ENCODE measurements at places on chromosomes 13 and 19.

- peak; percentile 7 for DNase-seq
Observed at GRCh38 chr13:39684531-39685137, 29.2 kb downstream of the COG6 start.

DNA sequence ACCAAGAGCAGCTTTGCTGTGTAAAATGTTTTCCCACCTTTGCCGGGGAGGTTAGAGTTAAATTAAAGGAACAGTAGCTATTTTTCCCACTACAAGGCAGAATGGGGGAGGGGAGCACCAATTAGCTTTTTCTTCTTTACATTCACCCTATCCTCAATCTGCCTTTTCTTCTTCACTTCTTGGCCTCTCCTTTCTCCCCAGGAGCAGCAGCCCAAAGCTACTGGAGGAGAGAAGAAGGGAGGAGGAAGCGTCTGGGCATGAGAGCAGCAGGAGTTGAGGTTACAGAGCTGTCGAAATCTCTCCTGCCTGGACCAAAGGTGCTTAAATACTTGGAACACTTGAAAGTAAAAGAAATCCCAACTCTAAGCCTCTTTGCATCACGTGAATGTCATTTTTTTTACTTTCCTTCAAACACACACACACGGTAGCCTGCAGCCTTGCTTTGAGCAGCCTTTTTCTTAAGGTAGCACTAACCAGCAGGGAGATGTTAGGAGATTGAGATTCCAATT, 39.0 kb upstream of the WASF3 start:
- DNase-seq: no peak

DNA sequence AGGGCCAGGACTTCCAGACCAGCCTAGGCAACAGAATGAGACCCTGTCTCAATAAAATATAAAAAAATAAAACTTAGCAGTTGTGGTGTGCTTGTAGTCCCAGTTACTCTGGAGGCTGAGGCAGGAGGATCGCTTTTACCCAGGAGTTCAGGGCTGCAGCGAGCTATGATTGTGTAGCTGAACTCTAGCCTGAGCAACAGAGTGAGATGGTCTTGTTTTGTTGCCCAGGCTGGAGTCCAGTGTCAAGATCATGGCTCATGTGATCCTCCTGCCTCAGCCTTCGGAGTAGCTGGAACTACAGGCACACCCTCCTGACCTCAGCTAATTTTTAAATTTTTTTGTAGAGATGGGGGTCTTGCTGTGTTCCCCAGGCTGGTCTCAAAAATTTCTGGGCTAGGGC, 4.3 kb upstream of the JUNB start:
- DNase-seq: no peak

DNA sequence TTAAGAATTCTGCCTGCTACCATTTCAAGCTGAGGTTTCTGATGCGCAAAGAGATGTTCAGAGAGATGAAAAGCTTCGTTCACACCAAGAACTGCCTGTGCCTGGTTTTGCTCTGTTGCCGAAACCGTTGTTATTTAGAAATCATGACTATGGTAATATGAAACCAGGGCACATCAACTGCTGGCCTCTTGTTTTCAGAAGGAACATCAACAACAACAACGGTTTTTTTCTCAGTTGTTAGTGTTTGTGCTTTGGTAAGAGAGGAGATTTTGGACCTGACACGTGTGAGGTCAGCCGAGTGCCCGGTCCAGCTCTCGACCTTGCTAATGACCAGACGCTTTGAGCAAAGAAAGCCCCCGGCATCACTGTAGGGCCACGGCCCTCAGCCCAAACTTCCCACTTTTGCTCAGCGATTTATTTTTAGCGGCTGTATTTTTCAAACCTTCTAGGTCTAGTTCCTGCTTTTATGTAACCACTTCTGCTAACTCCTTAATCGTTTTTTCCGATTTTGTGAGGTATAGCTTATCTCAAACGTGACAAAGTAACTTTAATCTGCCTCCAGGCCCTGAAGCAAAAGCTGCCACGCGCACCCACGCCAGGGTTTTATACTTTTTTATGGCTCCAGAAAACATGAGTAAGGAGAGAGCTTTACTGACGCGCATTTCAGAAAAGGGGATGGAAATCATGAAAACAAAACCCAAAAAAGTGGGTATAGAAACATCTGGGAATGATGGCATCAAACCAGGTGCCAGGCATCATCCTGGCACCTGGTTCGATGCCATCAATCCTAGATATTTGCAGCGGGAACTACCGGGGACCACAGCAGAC, 42.0 kb downstream of the KLF2 start:
- no peak for DNase-seq

DNA sequence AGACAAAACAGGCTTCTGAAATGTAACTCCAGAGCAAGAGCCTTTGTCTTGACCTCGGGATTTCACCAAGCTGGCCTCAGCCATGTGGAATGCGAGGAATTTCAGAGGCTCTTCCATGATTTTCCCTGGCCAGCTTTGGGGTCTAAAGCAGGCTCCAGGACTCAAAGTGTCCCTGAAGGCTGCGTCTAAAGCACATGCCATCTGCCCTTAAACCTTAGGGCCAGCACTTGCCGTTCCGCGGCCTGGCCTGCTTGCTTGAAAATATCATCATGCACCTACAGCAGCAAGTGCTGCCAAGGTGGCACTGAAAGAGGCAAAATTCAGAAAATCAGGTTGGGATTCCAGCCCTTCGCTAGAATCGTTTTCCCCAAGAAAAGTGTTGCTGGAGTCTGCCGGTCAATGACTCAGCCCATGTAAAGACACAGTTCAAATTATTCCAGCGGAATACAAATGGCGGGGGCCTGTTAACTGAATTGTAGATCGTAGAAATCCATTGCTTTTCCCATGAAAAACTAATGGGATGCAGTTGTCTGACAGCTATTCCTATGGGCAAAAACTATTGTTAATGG, 105.7 kb upstream of the RAP2A start:
- DNase-seq: no peak

DNA sequence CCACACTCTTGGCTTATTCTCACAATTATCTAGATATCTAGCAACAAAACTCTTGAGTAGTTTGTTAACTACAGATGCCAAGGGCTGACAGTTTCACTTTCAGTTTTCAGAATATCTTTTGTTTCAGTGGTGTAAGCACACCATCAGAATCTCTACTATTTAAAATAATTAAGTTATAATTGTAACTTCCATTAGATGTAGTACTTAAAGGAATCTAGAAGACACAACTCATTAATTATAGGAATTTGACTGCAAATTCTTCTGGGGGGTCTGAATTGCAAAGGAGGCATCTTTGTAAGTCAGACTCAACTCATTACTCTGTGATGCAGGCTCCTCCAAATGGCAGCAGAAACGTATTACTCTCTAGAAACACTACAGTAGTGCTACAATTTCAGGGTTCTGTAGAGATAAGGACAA, 44.9 kb upstream of the USPL1 start:
- DNase-seq: no peak

- no peak for DNase-seq
Observed at GRCh38 chr19:3838661-3839060, 30.2 kb downstream of the ZFR2 start.

GRCh38 chr19:11705474-11705873, 33.3 kb downstream of the ZNF823 start:
- no peak for DNase-seq

DNA sequence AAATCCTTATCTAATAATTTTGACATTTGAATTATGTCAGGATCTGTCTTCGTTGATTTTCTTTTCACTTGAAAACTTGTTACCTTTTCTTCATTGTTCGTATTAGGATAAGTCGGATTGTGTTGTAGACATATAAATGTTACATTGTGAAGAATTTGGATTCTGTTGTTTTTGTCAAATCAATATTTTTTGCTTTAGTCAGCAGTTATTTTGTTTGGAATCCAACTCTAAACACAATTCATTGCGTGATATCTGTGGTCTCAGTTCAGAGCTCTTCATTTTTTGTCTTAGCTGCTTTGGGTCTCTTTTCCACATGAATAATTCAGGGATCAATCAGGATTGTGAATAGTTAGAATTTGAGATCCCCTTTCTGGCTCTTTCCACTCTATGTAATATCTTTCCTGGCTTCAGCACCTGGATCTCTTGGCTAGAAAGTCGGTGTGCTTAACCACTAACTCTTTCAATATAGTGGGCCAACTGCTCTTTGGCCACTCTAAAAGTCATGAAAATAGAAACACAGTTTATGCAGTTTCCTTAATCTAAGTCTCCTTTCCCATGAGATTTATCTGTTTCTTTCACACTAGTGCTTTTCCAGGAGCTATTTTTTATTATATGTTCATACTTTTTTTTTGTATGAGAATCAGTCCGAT, 2494.2 kb upstream of the PCDH20 start:
- no peak for DNase-seq

DNA sequence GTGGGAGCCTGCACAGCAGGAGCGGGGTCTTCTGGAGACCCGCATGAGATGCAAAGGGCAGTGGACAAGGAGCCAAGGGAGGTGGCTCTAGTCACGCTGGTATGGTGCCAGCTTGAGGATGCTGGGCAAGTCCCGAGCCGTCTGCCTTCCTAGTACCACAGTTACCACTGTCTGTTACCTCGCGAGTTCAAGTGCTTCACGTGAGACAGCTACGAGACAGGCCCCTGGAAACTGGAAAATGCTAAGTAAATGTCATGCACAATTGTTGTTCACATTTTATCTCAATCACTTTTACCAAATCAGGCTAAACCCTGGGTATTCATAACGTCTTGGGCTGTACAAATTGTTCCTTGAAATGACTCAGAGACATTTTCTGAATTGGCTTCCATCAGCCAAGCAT, 155.7 kb downstream of the TNFRSF19 start:
- no peak for DNase-seq

DNA sequence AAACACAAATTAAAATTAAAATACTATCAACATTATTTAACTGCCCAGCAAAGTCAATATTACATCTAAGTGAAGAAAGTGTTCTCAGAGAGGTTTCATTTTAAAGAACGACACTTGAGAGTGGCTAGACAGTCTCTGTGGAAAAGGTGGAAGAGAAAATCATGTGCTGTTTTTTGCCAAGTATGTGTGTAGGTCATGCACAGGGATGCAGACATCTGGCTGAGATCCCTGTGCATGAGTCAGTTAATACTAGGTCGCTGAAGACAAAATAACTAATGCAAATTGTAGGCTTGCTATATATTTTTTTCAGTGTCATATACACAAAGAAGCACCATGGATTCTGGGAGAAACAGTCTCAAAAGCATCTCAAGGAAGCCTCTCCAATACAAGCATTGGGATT, 44.3 kb upstream of the ENOX1 start:
- DNase-seq: no peak

GRCh38 chr13:48808683-48809082, 155.0 kb downstream of the CYSLTR2 start:
- no peak for DNase-seq

- DNase-seq: no peak
Observed at GRCh38 chr19:32676186-32676894, 692 bp downstream of the RGS9BP start.

DNA sequence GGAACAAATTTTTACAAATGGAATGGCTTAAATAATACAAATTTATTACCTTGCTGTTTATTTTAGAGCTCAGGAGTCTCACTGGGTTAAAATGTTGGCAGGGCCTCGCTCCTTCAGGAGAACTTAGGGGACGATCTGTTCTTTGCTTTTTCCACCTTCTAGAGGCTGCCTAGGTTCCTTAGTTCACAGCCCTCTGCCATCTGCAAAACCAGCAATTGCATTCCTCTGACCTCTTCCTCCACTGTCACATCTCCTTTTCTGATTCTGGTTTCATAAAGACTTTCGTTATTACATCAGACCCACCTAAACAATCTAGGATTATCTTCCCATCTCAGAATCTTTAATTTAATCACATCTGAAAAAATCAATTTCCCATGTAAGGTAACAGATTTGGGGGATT, 249.6 kb upstream of the SPRY2 start:
- DNase-seq: no peak

DNA sequence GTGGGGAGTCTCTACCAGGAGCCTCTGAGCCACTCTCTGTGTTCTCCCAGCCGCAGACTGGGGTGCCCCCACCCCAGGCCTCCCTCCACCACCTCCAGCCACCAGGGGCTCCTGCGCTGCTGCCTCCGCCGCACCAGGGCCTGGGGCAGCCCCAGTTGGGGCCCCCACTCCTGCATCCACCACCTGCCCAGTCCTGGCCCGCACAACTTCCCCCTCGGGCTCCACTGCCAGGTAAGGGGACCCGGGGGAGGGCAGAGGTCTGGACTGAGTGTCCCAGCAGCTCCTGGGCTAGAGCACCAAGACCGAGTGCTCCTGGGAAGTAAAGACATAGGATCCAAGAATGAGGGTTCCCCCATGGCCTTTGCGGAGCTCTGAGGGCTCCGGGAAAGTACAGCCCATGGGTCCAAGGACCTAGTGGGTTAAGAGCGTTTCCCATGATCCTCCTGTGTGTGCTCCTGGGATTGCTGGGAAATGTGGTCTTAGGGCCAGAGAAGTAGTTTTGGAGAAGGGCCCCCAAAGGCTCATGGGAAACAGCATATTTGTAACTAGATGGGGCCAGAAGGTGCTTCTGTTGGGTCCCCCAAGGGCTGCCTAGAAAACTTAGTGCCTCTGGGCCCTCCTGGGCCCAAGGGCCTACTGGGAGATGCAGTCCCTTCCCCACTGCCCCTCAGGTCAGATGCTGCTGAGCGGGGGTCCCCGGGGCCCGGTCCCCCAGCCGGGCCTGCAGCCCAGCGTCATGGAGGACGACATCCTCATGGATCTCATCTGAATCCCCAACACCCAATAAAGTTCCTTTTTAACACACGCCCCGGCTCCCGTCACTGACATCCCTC, 14.6 kb upstream of the PTOV1 start:
- no peak for DNase-seq

GRCh38 chr13:22592515-22592914, 588.3 kb upstream of the SGCG start:
- DNase-seq: no peak

GRCh38 chr13:33025220-33025744, 9.1 kb downstream of the KL start:
- no peak for DNase-seq

DNA sequence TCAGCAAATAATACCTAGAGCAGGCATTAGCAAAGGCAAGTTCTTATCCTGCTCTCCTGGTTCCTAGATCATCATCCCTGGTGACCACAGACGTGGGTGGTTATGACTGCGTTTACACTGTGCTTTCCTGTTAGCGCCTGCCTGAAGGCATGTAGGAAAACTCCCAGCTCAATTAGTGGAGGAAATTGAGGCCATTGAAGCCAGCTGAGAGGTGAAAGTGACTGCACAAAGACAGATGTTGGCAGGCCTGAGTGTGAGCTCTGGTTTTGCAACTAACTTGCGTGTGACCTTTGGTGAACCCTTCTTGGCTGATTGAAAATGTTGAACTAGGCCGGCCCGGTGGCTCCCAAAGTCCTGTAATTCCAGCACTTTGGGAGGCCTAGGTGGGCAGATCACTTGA, 17.5 kb upstream of the NWD1 start:
- DNase-seq: peak; percentile 24

GRCh38 chr19:5336195-5336965, 4.2 kb downstream of the PTPRS start:
- DNase-seq: no peak

DNA sequence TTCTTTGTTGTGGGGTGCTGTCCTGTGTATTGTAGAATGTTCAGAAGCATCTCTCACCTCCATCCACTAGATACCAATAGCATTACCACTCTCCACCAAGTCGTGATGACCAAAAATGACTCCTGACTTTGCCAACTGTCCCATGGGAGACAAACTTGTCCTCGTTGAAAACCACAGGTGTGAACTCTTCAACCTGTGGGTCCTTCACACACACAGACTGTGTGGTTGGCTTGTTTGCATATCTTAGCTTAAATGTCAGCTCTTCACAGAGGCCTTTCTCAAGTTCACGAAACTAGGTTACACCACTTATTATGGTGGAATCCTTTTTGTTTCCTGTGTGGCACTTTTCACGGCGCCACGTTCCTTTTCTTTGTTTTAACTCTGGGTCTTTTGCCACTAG, 6.8 kb downstream of the GPC5 start:
- DNase-seq: no peak
